ENCODE measurements at places on chromosomes 12 and 14.

- no peak for DNase-seq
Measured at GRCh38 chr14:30751646-30752416, 122.5 kb upstream of the COCH start.

GRCh38 chr12:105590571-105590970 is 260.1 kb downstream of the C12orf75 start:
- DNase-seq = no peak

DNA sequence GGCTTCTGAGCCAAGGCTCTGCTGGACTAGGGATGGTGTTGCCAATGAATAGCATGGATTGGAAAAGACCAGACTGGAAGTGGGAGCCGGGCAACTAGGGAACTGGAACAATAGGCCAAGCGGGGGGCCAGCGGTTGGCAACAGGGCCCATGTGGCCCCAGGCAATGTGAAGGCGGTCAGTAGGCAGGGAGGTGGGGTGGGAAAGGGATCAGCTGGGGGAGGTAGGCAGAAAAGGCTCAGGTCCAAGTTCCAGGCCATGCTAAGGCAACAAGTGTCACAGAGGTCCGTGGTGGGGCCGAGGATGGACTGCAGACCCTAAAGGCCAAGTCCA is 14.9 kb upstream of the MLXIP start:
- DNase-seq = no peak

GRCh38 chr12:46523446-46523845 is 150.9 kb upstream of the SLC38A2 start:
- no peak for DNase-seq

DNA sequence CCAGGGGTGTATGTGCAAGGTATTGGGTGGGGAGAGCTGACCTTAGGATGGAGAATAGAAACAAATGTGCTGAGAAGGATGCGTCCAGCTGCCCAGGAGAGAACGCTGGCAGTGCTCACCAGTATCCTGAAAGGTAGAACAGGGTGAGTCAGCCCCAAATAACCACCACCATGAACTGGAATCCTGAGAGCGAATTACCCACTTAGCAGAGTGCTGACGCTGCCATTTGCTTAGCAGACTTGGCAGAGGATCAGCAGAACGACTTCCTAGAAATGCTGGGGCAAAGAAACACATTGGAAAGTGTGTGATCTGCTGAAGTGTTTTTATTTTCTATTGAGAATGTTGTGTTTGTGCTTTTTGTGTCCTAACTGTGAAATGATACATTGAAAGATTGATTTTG is 213.6 kb downstream of the ADGRD1 start:
- no peak for DNase-seq

GRCh38 chr12:69501154-69501895 is 31.1 kb downstream of the FRS2 start:
- DNase-seq = no peak

DNA sequence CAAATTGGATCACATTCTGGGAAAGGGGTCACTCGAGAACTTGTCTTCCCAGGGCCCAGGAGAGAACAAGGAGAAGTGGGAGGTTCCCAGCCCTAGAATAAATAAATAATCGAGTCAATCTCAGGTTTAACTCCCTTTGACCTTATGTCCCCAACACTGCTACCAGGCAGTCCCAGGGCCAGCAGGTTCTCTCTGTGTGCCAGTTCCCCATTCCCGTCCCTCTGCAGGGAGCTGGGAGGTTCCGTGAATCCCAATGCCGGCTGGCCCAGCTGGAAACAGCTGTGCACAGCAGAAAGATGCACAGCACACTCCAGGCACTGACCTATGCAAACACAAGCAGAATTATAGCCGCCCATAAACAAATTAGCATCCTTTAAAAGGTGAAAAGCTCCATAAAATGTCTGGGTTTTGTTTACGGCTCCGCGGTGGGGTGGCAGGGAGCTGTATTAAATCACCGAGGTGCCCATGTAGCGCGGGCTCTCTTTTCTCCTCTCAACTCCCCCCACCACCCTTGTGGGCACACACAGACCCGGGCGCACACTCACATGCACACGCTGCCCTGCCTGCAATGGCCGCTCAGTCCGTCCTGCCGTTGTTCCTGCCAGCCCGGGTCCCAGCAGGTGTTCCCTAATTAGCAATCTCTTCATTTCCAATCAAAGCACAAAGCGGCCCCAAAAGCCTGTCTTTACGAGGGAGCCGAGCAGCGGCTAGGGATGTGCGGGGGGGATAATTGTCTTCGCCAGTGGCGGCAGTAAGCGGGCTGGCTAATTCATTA is 46.6 kb upstream of the ESRRB start:
- DNase-seq = no peak

- no peak for DNase-seq
Measured at GRCh38 chr14:95149441-95149840, 7.9 kb downstream of the DICER1 start.

GRCh38 chr12:19749906-19750574 is 310.7 kb downstream of the AEBP2 start:
- DNase-seq = no peak

- DNase-seq = no peak
Measured at GRCh38 chr14:100261621-100262020, 22.7 kb downstream of the YY1 start.

- DNase-seq = no peak
Measured at GRCh38 chr14:33357225-33358010, 418.7 kb downstream of the NPAS3 start.

DNA sequence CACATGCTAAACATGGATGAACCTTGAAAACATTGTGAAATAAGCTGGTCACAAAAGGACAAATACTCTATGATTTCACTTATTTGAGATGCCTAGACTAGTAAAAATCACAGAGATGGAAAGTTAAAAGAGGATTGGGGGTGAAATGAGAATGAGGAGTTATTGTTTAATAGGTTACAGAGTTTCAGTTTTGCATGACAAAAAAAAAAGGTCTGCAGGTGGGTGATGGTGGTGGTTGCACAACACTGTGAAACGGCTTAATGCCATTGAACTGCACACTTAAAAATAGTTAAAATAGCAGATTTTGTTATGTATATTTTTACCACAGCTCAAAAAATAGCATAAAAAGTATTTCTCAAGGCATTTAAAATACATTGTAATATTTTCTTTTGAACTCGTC is 151.9 kb upstream of the NRXN3 start:
- no peak for DNase-seq

DNA sequence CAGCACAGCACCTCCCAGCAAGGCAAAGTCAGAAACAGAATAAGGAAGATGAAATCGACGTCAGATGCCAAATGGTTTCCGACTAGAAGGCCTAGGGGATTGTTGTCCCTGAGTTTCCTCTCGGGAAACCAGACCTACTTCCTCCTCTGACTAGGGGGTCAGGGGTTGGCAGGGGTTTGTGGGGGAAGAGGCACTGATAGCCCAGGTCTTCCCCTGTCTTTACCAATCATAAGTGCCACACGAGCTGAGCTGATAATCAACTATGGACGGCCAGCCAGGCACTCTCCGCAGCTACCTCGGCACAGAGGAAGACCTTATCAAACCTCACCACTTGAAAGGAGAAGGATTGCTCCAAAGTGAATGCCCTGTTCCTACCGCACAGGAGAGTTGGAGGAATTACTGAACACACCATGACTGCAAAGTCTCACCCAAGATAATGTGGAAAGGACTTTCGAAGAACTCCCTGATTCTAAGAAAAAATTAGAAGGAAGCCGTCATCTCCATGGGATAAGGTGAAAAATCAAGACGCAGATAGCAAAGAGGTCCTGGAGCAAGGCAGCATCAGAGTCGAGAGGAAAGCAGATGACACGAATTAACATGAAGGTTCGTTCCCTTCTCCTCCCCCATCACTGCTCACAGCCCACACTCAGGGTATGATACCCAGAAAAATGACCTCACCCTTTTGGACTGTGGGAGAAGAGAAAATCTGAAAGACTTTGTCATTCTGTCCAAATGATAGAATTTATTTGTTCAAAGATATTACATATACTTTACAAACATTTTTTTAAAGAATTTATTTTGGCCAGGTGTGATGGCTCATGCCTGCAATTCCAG is 77.7 kb upstream of the MED13L start:
- DNase-seq = no peak

DNA sequence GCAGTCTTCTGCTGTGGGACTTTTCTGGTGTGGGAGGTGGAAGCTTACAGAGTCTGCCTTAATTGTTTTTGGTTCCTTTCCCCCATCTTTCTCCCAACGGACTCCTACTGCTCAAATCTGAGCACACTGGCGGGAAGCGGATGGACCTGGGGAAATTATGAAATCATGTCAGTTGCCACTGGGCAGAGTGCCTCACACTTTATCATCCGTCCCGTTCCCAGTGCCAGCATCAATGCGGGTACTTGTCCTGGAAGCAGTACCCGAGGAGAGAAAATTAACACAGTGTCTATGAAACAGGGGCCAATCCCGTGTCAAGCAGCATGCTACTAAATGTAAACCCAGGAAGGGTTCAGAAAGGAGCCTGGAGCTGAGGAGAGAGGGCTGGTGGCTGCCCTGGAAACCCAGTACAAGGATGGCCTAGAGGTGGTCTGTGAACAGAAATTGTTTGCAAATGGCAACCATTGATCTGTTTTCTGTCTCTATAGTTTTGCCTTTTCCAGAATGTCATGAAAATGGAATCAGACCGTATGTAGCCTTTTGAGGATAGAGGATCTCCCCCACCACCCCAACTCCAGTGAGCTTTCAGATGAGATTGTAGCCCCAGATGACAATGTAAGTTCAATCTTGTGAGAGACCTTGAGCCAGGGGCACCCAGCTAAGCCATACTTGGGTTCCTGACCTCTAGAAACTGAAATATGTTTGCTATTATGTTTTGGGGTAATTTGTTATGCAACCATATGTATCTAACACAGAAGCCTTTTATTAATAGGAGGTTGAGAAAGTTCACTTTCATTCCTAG is 908 bp upstream of the CDKL1 start:
- DNase-seq = no peak

DNA sequence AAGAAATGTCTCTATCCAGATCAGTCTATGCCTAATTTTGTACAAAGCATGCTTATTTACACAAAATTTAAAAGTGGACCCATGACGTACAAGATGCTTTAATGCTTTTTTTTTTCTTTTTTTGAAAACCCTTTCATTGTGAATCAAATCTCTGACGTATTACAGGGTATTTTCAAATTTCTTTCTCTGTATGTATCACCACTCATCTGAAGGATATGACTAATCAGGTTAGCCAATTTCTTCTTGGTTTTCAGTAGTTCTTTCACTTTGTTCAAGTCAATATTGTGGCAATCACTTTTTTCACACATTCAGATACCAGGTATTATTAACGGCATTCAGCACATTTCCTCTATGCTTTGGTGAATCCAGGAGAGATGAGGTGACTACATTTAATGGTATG is 685.3 kb downstream of the TRHDE start:
- DNase-seq = no peak

- no peak for DNase-seq
Measured at GRCh38 chr12:88957358-88957757, 377.1 kb upstream of the KITLG start.

DNA sequence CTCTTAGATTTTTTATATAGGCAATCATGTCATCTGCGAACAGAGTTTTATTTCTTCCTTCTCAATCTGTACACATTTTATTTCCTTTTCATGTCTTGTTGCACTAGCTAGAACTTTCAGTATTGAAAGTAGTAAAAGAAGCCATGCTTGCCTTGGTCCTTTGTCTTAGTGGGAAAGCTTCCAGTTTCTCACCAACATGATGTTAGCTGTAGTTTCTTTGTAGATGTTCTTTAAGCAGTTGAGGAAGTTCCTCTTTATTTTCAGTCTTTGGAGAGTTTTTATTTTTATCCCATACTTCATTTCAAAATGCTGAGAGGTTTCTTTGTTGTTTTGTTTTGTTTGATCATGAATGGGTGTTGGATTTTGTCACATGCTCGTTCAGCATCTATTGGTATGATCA is 12.7 kb upstream of the RIMKLB start:
- DNase-seq = no peak

- no peak for DNase-seq
Measured at GRCh38 chr14:74392616-74393570, 33.1 kb downstream of the SYNDIG1L start.

DNA sequence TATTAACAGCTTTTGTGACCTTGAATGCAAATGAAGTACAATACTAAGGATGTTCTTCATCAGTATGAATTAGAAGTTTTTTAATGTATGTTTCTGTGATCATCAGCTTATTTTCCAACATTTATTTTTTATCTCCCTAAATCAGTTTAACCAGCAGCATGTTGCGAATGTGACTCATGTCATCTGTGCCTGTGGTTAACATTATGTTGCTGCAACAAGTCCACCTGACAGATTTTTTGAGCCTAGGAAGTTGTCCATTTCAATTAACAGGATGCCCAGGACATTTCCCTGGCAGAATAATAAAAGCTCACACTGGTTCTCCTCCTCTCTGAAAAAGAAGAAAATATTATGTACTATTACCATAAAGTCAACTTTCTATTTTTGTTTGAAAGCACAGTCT is 155.5 kb downstream of the SYT1 start:
- DNase-seq = no peak

- no peak for DNase-seq
Measured at GRCh38 chr14:42437809-42438208, 831.1 kb downstream of the LRFN5 start.

- no peak for DNase-seq
Measured at GRCh38 chr12:75603475-75603874, 92.1 kb upstream of the KRR1 start.

DNA sequence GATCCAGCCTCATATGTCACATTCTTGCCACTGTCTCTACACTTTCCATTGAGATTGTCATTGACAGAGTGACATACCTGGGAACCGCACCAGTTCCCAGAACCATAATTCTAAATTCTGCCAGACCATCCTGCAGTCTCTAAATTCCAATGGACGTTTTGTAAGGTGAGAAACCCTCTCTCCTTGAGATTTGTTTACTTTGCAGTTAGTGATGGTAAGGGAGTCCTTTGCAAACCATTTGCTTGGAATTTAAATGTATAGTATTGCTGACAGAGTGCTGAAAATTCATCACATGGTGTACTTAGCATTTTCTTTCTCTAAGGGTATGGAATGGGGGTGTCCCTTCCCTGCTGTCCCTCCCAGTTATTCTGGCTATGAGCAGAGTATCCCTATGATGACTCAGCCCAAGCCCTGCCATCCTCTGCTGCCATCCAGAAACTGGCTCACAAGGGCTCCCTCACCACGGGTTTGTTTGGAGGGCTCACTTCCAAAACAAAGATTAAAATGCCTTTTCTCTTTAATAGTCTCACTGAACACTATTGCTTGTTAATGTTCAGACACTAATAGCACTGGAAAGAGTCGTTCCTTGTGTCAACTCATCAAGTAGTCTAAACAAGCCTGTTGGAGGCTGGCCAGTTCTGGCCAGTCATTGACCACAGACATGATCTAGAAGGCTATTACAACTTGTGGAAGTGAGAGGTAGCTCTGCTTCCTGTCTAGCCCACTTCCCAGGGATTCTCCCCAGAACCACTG is 129.0 kb upstream of the HMGA2 start:
- DNase-seq = no peak

GRCh38 chr12:12384571-12385340 is 27.9 kb downstream of the BORCS5 start:
- no peak for DNase-seq
